Stimulated activated CD8-positive, alpha-beta memory T cell treated with anti-CD3 and anti-CD28 coated beads, Interleukin-4, amount 100 ng/mL, for 24 hours (primary cell): ENCODE measurements at places on chromosomes 7 and 10.

DNA sequence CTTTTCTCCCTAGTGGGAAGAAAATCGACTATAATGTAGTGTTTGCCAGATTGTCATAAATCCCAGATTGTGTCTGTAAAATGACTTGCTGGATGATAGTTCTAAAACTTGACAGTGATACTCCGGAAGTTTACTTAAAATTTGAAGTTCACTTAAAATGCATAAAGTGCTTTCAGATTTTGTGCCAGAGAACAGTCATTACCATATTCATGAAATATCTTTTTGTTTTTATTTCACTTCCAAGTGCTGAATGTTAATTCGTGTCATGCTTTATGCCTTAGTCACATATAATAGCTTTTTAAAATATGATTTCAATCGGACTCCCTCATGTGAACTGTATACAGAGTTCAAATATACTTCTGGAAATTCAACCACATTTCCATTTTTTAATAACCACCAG is 30.4 kb downstream of the PRPF18 start:
- DNase-seq: no peak

- DNase-seq: no peak
Measured at GRCh38 chr7:83691095-83691494, 42.2 kb upstream of the SEMA3E start.

DNA sequence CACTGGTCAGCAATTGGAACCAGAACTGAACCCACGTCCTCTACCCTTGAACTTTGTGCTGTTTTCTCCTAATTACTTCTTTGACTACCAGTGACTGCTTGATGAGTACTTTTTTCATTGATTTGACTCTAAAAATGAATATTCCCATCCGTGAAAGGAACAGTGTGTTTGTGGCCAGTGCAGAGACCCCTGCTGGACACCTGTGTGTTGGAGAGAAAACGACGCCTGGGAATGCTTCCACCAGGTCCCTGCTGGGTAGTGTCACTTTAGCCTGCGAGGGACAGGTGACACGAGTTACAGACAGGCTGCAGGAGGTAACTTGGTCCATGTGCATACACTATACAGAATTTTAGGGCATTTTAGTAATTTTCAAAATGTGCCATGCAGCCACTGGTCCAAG is 6.8 kb upstream of the GJD4 start:
- no peak for DNase-seq

- no peak for DNase-seq
Measured at GRCh38 chr7:64371116-64371515, 57.4 kb downstream of the ZNF736 start.

GRCh38 chr10:2744547-2745200 is 322.7 kb upstream of the PFKP start:
- no peak for DNase-seq

GRCh38 chr7:130491841-130492522 is at the start of gene MEST:
Gene MEST (plus strand): TSS chr7:130492085. CDS start chr7:130492314, 229 bp downstream.
- DNase-seq: no peak

- DNase-seq: no peak
Measured at GRCh38 chr7:132410861-132411541, 165.3 kb downstream of the PLXNA4 start.

GRCh38 chr7:105426606-105427146 is 38.0 kb upstream of the SRPK2 start:
- no peak for DNase-seq

DNA sequence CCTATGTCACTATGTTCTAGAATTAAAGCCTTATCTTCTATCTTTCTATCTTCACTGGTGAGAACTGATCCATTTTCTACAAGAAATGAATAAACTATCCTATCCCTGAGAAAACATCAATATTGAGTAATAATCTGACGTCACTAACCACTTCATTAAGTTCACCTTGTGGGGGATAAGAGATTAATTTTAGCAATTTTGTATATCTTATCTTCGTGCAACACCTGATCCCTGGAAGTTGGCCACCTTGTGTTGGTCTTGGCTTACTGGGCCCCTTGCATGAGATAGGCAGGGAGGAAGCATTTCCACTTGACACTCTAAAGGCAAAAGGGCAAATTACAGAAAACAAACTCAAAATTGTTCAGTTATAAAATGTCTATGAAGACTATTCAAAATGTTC is 20.1 kb upstream of the OR6B1 start:
- DNase-seq: no peak

DNA sequence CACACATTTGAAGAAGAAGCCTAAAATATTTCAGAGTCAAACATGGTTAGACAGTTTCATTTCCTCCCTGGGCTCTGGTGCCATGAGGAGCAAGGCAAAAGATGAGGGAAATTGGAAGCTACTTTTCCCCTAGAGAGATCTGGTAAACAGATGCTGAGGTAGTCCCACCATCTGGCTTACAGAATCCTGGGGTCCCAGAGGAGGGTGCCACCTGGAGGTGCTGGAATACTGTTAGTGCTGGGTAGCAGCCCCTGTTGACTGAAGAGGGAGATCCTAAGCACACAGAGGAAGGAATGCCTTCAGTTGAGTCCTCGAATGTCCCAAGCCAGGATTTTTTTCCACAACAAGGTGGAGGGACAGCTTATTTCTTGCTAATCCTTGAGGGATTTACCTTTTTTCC is 160.1 kb downstream of the FZD1 start:
- no peak for DNase-seq

DNA sequence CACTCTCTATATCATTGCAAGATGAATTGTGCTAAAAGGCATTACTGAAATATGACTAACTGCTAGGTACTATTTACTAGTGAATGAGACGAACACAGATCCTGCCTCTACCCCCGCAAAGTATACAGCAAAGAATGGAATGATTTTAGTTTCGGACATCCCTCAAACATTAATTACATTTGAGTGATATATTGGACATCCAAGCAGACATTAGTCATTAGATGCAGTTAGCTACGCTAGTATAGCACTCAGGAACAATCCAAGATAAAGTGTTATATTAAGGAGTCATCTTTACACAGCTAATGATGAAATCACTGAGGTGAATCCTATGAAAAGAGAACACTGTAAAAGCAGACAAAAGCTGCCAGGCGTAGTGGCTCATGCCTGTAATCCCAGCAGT is 7.3 kb upstream of the TAF3 start:
- DNase-seq: no peak

DNA sequence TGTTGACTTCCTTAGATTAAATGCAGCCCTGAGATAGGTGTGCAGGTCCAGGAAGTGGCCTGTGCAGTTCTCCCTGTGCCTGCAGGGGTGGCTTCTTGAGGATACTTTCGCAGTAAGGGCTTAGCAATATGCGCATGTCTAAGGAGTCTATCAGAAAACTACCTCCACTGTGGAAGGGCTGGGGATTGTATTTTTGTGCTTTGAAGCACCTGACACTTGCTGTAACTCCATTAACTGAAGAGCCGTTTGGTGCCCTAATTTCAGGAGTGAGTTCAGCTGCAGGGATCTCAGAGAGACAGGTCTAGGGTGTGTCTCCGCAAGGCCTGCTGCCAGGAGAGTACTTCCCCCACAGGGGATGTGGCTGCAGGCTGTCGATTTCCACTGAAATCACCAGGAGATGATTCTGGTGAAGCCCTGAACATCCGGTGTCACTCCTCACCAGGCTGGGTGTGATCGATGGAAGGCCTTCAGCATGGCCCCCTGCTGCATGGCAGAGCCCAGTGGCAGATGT is 35.5 kb downstream of the IKZF1 start:
- peak; percentile 51 for DNase-seq

GRCh38 chr10:61376908-61377368 is 76.2 kb downstream of the TMEM26 start:
- DNase-seq: no peak

DNA sequence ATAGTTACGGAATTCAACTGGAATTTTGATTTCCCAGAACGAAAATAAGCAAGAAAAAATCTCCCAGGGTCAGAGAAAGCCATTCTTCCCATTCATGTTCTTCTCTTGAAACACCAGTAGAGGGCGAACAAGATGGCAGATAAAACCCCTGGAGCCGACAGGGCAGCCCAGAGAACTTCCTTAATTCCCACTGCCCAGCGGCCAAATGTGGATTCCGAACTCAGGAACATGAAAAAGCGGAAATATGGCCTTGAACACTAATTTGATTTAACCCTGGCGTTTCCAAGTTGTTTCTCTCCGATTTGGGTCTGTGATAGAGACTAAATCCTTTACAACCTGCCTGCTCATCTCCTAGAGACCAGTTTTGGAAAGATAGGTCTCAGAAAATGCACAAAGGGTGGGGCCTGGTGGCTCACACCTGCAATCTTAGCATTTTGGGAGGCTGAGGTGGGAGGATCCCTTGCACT is 100.7 kb upstream of the WAC start:
- no peak for DNase-seq

- no peak for DNase-seq
Measured at GRCh38 chr10:73837072-73837471, 25.7 kb upstream of the NDST2 start.

- DNase-seq: no peak
Measured at GRCh38 chr7:92058040-92058439, 76.2 kb downstream of the CYP51A1 start.

- DNase-seq: no peak
Measured at GRCh38 chr7:101590663-101591435, 38.2 kb downstream of the MYL10 start.

GRCh38 chr10:13056456-13057077 is 43.4 kb upstream of the OPTN start:
- DNase-seq: no peak

- DNase-seq: no peak
Measured at GRCh38 chr7:69109246-69109645, 489.0 kb upstream of the AUTS2 start.

- no peak for DNase-seq
Measured at GRCh38 chr10:108673741-108674140, 1249.6 kb downstream of the XPNPEP1 start.

DNA sequence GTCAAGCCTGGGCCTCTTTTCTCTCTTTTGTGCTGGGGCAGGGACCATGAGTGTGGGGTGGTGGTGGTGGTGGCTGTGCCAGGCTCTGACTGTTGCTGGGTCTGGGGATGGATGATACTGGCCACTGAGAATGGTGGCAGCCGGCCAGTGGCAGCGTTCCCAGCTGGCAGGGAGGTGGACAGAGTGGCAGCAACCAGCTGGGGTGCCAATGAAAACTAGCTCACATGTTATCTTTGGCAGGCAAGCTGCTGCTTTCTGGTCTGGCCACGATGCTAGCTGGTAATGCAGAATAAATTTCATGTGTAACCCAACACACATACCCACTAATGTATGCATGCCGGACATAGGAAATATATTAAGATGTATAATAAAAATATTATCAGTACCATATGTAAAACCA is 95.0 kb upstream of the SLC26A5 start:
- DNase-seq: no peak

GRCh38 chr10:14389981-14390590 is 59.4 kb upstream of the FRMD4A start:
- no peak for DNase-seq

DNA sequence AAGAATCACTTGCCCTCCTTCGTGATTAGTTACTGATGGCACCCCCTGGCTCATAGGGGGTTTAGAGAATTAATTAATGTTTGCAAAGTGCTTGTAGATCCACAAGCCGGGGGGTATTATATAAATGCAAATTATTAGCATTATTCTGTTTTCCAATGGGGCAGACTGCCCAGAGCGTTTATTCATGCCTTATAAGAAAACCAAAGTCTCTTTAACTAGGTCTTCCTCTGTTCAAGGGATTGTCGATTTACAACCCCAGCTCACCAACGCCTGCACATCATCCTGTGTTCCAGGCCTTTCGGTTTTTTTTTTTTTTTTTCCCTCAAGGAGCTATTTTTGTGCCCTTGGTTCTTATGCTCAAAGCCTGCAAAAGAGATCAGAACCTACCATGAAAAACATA is 630.7 kb downstream of the PARD3 start:
- no peak for DNase-seq

DNA sequence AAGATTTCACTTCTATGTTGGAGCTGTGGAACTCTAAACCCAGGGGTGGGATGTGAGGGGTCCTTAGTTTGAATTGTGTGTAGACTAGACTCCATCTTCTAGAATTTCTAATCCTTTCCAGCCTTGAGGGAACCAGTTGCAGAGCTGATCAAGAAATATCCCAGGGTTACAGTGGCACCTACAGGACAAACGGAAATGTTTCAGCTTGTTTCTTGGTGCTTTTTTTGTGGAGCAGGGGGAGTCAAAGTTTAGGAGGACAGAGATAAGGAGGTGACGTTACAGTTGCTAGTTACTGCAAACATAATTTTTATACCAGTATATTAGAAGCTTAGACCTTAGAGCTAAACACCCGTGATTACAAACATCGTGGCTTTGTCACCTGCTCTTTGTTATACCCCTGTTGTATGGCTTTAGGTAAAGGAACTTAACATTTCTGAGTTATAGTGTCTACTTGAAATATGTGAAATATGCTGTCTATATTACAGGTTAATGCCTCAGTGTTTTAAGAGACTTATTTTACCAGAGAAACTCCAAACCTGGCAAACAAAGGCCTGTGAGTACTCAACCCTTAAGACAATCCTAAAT is 84.5 kb upstream of the DYNC1I1 start:
- DNase-seq: no peak

DNA sequence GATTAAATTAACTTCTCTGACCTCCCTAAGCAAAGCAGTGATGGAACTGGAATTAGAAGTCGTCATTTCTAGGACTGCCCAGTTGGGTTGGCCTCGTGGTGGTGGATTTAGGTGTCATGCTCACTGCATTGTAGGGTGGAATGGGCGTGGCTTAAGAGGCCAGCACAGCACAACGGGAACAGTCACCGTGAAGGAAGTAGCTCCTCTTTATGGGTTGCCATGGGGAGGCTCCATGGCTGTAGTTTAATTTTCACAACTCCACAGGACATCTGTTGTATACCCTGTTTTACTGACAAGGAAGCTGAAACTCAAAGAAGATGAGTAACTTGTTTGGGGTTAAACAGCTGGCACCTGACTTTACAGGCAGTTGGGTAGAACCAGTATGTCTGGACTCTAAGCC is 208.3 kb downstream of the CELF2 start:
- DNase-seq: peak; percentile 42

DNA sequence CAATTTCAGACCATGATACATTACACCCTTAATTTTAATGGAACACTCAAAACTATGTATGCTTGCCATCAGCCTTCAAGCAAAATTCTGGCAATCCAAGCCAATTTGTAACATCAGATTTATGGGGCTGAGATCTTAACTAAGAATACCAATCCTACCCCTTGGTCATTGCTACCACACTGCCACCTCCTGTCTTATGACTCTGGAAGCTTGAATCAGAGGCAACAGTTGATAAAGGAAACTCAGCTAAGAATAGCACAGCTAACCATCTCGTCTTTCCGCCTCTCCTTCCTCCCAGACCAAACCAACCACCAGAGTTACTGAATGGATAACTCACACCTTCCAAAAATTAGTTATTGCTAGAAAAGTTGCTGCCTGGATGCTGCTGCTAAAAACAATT is 7.4 kb downstream of the IGF2BP3 start:
- DNase-seq: no peak
